ENCODE measurements at places on chromosomes 5 and 9. TPM values are rescaled to one million over a fixed set of nuclear protein-coding genes. Genes with fewer than 3 reads are reported as not detected.

ADAMTS16 gene
- not detected for total RNA-seq

- DNase-seq = no peak
These were observed 30.5 kb downstream of the TLR4 start for GRCh38 chr9:117734523-117735314.

GRCh38 chr5:179776411-179776938 is 17.3 kb upstream of the LTC4S start:
- no peak for DNase-seq

- DNase-seq = no peak
These were observed 369.2 kb upstream of the CCNH start for GRCh38 chr5:87781976-87782375.

DNA sequence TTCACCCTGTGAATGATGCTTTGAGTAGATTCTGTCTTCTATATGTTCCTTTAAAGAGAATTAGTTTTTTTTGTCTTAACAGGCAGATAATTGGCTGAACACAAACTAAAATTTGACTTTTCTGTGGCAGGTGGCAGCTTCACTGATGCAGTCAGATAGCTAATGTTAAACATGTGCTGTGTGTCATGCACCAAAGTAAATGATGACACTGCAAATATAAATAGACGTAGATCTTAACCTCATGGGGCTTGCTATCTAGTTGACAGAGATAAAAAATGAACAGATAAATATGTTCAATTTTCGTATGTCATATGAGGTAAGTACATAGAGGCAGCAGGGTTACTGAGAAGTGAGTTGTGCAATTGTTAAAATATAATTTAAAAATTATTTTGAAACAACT is 82.7 kb downstream of the PARP8 start:
- no peak for DNase-seq

DNA sequence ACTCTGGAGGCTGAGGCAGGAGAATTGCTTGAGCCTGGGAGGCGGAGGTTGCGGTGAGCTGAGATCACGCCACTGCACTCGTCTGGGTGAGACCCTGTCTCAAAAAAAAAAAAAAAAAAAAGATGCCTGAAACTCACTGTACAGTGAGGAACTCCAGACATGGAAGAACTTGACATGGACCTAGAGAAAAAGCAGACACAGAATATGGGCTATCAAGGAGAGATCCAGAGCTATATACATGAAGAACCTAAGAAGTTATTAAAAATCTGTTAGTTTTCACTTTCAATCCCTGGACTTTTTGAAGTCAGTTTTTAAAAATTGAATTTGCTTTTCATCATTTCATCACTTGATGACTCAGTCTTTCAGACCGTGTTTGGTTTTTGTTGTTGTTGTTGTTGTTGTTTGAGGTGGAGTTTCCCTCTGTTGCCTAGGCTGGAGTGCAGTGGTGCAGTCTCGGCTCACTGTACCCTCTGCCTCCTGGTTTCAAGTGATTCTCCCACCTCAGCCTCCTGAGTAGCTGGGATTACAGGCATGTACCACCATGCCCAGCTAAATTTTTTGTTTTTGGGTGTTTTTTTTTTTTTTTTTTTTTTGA is 20.3 kb downstream of the PAIP2 start:
- DNase-seq = no peak

- DNase-seq = no peak
These were observed 84.1 kb upstream of the MEGF10 start for GRCh38 chr5:127206320-127207113.

All from T-helper 17 cell (primary cell).